Stimulated activated CD4-positive, alpha-beta T cell treated with anti-CD3 and anti-CD28 coated beads, TNF-alpha, amount 100 ng/mL, for 24 hours (primary cell): ENCODE measurements at places on chromosomes 13 and 19.
A peak's percentile ranks its signal among the peaks of the same experiment; 100 is the strongest.

GRCh38 chr19:48982280-48982679 is 10.8 kb downstream of the GYS1 start:
- no peak for DNase-seq

- no peak for DNase-seq
Measured at GRCh38 chr13:112113348-112113747, 46.4 kb downstream of the SOX1 start.

DNA sequence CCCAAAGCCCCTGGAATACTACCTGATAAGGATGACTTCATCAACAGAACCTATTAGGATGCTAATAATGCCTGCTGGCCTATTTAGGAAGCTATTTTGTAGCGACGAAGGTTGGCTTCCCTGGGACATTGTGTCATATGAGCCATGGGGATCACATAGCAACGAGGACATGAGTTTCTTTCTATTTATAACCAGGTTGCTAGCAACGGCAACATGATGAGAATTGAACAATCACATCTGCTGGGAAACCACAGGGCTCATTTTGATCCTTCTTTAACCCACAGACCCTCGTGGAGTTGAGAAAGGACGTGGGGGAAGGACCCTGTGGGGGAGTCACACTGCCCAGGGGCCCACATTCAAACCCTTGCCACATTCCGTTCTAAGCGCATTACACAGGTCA is 172.2 kb downstream of the COL4A1 start:
- no peak for DNase-seq

DNA sequence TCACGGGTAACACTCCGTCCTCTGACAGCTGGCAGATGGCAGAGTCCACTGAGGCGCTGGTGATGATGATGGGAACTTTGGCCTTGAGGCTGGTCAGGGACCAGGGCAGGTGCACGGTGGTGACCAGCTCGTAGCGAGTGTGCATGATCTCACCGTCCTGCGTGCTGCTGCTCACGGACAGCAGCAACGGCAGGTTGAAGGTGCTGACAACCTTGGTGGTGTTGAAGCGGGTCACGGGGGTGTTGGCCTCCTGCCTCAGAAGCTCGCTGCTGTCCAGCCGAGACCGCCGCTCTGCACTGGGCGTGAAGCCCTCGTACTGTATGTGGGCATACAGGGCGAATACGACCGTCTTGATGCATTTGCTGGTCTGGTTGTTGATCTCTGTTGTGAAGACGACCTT is 11.6 kb downstream of the ARRDC5 start:
- no peak for DNase-seq

- no peak for DNase-seq
Measured at GRCh38 chr13:55661505-55661904, 1479.2 kb upstream of the PRR20A start.

GRCh38 chr19:44756089-44756562 is 7.6 kb downstream of the BCL3 start:
- no peak for DNase-seq

DNA sequence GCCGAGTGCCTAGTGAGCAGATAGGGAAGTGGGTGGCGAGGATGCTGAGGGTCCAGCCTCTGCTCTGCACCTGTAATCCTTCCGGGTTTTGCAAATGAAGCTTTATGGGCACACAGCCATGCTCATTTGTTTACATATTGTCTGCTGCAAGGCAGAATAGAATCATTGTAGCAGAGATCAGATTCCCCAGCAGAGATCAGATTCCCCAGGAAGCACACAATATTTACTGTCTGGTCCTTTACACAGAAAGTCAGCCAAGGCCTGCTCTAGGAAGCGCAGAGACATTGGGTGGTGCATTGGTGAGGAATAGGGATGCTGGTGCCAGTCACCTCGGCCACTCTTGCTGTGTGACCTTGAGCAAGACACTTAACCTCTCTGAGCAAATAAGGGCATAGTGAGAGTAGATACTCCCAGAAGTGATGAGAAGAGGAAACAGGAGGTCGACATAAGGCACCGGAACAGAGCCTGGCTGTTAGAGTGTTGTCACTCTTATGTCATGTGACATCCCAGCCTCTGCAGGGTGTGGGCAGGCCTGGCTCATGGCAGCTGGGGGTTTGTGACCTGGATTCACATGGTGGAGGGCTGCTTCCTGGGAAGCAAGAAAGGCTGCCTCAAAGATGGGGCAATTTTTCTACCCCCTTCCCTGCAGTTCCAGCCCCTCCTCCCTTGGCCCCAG is 25.6 kb downstream of the CARM1 start:
- no peak for DNase-seq

GRCh38 chr19:29610574-29611271 is 4.6 kb downstream of the POP4 start:
- peak; percentile 76 for DNase-seq

DNA sequence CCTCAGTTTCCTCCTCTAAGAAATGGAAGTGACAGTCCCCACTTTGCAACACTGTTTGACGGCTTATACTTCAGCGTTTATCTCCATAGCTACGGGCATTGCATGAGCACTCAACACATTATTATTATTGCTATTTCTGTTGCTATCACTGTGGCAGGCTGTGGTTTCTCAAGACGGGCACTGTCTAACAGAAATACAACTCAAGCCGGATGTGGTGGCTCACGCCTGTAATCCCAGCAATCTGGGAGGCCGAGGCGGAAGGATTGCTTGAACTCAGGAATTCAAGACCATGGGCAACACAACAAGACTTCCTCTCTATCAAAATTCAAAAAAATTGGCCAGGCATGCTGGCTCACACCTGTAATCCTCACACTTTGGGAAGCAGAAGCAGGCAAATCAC is 4.9 kb upstream of the ZSWIM4 start:
- no peak for DNase-seq

DNA sequence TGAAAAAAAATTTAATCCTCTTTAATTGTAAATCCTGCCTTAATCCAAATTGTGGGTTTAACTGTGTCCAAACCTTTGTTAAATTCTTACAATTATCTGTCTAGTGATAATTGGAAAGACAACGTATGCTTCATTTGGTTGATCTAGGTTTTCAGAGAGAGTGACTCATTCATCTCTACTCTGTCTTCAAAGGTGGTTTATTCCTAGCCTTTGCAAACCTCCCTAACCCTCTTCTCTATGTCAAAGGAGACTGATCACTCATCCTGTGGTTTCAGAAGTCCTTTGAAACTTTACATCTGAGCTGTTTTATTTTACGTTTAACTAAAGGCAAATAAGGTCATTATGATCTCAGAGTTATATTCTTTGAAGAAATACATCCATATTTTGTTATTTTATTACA is 8.8 kb upstream of the OXGR1 start:
- DNase-seq: no peak

DNA sequence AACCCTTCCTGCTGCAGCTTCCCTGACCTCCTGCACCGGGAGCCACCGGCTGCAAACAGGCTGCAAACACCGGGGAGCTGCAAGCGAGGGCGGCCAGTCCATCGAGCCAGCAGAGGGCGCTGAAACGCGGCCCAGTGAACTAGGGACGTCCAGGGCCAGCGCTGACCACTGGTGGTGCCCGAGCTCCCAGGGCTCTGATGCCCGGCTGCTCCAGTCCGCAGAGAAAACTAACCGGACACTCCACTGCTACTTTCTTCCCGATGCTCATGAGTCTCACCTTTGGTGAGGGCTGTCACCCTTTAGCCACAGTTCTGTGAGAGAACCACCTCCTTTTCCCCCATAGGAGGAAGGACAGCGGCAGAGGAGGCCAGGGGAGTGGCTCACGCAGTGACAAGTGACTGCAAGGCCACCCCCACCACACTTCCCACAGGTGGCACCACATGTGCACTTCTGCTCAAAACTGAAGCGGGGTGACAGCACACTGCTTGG is 82.8 kb upstream of the MTIF3 start:
- peak; percentile 2 for DNase-seq

GRCh38 chr19:43462785-43463380 is 2.5 kb downstream of the LYPD3 start:
- no peak for DNase-seq

DNA sequence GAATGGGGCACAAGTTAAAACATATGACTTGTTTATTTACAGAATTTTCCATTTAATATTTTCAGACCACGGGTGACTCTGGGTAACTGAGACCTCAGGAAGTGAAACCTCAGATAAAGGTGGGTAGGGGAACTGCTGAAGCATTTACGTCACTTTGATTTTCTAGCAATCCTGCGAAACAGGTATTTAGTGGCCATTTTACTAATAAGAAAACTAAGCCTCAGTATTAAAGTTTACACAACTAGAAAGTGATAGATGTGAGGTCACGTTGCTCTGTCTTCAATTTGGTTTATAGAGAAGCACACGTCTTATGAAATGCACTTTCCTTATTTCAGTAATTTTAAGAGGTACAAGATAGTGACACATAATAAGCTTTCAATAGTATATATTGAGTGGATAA is 402.8 kb downstream of the FGF9 start:
- DNase-seq: no peak

DNA sequence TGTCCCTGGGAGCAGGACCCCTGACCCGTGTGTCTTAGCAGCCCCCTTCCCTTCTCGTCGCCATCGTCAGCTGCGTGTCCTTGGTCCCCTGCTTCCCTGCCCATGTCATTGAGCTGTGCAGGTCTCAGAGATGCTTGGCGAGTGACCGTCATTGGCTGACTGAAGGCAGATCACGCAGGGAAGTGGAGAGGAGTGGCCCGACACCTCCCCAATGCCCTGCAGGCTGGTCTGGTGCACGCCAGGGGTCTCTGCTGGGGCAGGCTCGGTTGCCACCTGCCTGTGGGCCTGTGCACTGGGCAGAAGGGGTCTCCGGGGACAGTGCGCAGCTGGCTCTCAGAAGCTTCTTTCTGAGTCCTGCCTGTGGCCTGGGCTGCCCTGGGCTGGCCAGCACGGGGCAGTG is 6.2 kb downstream of the GNA11 start:
- DNase-seq: no peak

DNA sequence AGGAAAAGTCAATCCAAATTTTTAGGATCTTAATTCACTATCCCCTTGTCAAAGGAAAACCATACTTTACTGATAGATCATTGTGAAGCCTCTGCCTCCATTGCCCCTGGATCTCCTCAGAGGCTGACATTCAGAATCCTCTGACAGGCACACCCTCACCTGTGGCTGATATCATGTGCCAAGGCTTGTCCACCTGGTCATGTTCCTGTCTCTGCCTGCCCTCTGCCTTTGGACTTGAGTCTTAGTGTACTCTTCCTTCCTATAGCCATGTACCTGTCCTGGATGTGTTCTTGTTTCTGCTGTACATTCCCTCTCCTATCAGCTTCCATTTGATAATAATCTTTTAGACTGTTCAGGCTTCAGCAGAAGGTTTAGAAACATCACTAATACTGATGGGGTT is 179.4 kb downstream of the TNFSF13B start:
- DNase-seq: no peak

DNA sequence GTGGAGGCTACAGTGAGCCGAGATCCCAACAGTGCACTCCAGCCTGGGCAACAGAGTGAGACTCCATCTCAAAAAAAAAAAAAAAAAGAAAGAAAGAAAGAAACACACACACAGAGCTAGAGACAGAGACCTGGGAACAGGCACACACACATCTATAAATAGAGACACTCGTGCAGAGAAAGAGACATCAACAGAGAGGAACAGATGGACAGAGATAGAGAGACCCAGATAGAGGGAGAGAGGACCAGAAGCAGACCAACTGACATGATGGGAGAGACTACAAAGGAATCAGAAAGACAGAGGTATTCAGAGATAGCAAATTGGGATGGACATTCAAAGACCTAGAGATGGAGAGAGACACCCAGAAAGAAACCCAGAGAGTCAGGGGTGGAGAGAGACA is 2.1 kb upstream of the CA11 start:
- DNase-seq: no peak

DNA sequence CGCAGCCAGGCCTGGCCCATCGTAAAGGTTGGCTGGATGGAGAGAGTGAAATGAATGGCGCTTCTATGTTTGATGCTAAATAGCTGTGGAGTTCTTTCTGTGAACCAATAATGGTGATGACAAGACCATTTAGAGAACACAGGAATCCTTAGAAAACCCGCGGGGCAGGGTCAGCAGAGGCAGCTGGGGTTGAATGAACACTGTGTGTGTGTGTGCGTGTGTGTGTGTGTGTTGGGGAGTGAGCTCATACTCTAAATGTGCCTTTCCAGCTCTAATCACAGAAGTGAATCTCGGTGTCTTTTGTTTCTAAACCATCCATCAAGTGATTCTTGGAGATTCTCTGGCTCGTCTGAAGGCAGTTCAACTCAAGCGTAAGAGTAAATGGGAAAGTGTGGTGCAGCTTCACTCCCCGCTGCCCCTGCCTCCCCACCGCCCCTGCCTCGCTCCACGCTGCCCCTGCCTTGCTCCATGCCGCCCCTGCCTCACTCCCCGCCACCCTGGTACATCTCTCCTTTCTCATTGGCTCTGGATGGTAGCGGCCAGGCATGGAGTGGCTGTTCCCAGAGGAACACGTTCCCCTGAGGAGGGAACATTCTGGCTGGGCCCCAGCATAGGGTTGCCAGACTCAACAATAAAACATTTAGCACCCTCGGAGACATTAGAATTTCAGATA is 21.2 kb downstream of the TMPRSS9 start:
- DNase-seq: no peak

- no peak for DNase-seq
Measured at GRCh38 chr13:113216254-113217048, 7.0 kb downstream of the CUL4A start.

DNA sequence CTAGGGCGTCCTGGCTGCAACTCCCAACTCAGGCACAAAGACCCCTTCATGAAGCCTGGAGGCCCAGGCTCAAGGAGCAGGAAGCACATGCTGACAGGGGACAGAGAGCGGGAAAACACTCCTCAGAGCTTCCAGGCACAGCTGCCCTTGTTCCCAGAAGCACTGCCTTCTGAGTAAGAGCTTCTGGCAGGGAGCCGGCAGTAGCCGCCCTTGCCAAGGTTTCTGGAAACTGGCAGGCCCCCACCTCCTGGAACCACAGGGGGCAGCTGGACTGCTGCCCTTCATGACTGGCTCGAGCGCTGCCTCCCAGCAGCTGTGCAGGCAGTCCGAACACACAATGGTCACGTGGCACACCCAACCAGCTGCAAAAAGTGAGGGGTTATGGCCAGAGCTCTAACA is 33.6 kb upstream of the EPHX3 start:
- DNase-seq: no peak

GRCh38 chr13:35164324-35164932 is 222.4 kb downstream of the NBEA start:
- DNase-seq: no peak

GRCh38 chr19:7769171-7769570 is 6.1 kb downstream of the CLEC4M start:
- no peak for DNase-seq

DNA sequence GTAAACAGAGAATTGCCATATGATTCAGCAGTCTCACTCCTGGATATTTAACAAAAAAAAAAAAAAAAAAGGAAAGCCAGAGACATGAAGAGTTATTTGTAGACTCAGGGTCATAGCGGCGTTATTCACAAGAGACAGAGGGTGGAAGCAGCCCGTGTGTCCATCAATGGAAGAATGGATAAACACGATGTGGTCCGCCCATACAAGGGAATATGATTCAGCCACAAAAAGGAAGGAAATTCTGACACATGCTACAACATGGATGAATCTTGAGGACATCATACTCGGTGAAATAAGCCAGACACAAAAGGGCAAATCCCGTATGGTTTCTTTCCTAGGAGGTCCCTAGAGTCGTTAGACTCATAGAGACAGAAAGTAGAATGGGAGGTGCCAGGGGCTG is 14.8 kb downstream of the ACSBG2 start:
- no peak for DNase-seq

GRCh38 chr13:21528616-21529015 is 69.5 kb upstream of the ZDHHC20 start:
- no peak for DNase-seq

GRCh38 chr19:38162632-38163031 is 61.4 kb downstream of the DPF1 start:
- DNase-seq: no peak
